ENCODE measurements at places on chromosomes 5 and 9.
A peak's percentile ranks its signal among the peaks of the same experiment; 100 is the strongest.

DNA sequence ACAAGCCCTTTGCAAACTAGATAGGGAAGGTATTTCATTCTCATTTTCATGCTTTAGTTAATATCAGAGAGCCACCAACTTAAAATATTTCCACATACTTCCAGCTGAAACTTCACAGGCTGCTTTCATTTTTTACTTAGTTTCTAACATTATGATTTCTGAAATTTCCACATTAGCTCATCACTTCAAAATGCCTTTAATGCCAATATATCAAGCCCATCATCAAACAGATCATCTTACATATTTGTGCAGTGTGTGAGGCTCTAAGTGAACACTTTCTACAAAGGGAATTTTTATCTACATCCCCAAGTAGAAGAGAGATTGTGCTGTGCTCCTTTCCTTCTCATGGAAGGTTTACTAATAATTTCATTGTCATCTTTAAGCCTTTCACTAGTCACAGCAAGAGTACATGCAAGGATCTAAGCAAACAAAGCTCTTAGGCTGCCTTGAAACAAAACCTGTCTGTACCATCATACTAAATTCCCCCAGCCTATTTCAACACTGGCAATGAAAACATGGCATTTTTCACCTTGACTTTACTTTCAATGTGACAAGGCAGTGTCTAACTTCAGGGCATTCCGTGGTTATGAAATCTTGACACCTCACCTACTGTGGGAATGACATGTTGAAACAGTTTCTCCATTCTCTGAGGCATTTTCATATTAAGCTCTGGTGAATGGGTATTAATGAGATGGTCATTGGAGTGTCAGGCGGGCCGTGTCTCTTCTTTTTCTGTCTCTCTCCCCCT lies 45.4 kb downstream of the PPP2R2B start:
- no peak for DNase-seq

DNA sequence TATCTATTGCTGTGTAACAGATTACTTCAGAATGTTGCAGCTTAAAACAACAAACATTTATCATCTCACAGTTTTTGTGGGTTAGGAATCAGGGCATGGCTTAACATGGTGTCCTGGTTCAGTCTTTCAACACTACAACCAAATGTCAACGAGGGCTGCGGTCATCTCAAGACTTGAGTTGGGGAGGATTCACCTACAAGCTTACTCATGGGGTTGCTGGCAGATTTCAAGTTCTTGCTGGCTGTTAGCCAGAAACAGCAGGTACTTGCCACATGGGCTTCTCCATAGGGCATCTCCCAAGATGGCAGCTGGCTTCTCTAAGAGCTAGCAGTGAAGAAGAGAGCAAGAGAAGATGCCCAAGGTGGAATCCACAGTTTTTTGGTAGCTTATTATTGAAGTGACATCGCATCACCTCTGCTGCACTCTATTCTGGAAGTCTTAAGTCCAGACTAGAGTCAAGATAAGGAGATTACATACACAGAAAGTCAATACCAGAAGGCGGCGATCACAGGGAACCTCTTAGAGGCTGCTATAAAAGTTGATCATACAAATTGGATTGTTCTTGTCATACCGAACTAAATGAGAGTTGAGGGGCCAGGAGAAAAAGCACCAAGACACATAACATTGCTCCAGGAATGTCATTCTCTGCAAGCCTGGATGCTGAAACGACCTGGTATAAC lies 42.2 kb downstream of the C9orf153 start:
- DNase-seq = no peak

DNA sequence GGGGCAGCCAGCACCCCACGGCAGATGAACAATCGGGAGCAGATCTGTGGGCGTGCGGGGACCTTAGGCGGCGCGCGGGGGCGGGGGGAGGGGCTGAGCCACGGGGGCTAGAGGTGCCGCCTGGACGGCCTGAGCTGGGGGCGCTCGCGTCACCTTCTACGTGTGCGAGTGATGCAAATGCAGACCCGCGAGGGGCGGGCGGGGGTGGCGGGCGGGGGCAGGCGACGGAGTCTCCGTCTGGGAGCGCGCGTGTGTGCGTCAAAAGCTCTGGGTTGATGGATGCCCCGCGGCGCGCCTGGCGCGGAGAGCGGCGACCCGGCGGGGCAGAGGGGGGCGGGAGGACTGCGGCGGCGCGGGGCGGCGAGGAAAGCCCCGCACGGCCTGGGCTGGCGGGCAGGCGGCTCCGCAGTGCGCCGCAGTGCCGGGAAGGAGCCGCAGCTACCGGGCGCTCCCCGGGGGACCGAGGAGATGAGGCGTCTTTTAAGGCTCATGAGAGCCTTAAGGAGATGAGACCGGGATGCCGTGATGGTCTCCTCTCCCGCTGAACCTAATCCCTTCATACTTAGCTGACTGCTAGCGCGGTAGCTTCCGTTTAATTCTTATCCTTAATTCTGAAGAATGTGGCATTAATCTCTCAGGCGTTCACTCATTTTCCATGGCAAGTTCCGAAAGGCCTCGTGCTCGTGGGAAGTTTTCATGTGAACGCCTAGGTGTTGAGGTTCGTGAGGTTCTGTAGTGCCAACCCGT lies 1.5 kb downstream of the SV2C start:
- DNase-seq = peak; percentile 7

- no peak for DNase-seq
Measured at GRCh38 chr5:67283275-67283987, 86.8 kb upstream of the CD180 start.

DNA sequence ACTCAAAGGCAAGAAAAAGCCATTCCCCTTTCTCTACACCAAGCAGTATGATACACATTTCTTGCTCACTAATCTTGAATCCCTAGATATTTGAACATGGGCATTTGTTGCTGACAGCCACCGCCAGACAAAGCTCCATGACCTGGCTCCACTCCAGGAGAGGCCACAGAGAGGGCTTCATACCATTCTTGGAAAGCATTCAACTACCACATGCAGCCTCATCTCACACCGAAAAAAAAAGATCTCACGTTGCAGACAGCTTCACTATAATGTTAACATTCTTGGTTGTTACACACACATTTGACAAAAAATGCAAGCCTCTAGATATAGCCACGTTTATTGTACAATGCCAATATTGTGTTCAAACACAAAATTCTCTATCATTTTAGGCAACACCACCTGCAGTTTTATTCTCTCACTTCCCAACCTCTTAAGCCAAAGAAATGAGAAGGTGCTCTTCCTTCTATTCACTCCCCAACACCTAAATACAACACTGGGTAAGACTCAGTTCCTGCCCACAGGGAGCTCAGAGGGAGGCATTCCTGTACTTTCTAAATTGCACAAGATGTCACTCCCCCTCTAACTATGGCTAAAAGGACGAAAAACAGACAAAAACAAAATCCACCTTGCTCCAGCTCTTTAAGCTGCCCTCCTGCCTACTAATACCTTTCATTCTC lies 222.4 kb downstream of the TSSK1B start:
- DNase-seq = no peak
